ENCODE measurements at places on chromosomes 12 and 14.

- no peak for DNase-seq
These were observed 49.1 kb downstream of the AVPR1A start for GRCh38 chr12:63101920-63102319.

DNA sequence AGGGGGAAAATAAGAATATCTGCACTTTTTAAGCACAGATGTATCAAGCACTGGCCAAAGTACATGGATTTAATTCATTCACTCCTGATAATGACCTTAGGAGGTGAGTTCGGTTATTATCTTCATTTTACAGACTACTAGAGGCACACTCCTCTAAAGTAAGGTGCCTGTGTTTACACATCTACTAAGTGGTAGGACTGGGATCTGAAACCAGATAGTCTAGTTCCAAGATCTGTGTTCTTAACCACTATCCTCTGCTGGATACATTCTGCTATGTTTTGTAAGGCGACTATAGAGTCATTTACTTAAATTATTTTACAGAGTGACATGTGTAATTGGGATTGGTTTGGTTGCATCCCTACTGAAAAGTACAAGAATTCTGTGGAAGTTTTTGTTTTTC is 175.3 kb downstream of the ESR2 start:
- no peak for DNase-seq

- DNase-seq = no peak
These were observed 218.2 kb downstream of the TMTC3 start for GRCh38 chr12:88360343-88360742.

DNA sequence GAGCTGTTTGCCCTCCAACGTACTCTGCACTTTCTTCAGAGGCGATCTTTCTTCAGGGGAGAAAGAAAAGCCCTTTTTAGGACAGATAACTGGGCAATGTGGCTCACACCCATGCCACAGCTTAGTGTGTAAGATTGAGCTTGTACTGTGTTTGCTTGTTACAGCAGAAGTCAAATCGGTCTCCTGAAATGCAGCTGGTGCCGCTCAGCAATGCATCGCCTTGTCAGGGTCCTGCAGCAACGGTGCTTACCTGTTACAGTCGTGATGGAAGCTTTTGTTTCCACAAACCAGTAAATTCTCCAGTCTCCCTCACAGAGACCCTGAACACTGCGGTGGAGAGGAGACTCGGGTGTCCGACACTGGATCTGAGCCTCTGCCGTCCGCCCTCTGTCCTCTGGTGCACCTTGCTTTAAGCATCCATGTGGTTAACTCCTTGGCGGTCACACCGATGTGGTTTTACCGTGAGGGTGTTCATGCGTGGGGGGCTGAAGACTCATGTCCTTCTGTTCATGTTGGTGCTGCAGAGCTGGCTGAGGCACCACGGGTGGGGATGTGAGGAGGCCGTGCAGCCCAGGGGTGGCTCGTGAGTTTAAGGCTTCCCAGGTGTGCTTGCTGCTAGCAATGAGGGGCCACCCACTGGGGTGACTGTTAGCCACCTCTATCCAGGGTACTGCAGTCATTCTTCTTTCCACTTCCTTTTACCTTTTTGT is 47.3 kb downstream of the FBXL14 start:
- no peak for DNase-seq

DNA sequence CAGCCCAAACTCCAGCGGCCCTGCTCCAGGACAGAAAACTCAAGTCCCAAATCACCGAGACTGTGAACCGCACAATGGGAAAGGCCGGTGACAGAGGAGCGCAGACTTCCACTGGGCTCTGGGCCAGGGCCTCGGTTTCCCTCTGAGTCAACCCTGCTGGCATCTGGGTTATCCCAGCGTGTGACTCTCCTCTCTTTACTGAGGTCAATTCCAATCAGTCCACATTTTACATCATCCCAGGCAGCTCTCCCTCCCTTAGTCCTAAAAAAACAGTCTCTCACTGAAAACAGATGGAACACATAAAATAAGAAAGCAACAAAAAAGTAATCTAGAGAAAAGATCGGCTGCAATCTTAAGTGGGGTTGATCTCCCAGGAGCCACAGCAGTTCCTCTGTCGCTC is 36.9 kb downstream of the ITPK1 start:
- no peak for DNase-seq

All from activated CD8-positive, alpha-beta memory T cell treated with anti-CD3 and anti-CD28 coated beads for 24 hours (primary cell).